Cortex of kidney (tissue), 1 donor: ENCODE measurements at places on chromosomes 13 and 19.

- DNase-seq: no peak
Measured at GRCh38 chr19:13078381-13078780, 24.3 kb downstream of the LYL1 start.

DNA sequence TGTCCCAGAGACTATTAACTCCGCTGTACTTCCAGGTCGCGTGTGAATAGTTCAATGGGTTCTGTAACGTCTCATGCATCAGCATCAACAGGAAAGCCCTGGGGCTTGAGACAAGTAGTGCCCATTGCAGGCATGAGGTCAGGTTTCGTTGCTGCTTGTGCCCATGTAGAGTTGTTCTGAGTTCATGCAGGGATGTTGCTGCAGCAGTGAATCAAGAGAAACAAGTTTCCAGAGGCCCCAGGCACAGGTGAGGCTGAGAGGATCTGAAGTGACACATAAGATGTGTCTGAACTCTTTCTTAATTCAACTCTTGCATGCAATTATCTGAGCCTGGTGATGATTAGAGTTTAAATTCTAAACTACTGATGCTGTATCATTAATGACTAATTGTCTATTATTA lies 8.6 kb upstream of the ZNF283 start:
- no peak for DNase-seq

- DNase-seq: no peak
Measured at GRCh38 chr19:2333807-2334211, 5.3 kb downstream of the SPPL2B start.

GRCh38 chr19:36488118-36488845 lies 1.1 kb downstream of the ZNF566 start:
- no peak for DNase-seq

GRCh38 chr13:51763486-51763885 lies 40.5 kb downstream of the DHRS12 start:
- no peak for DNase-seq

- no peak for DNase-seq
Measured at GRCh38 chr13:93814658-93815057, 588.1 kb downstream of the GPC6 start.

GRCh38 chr19:46913852-46914430 lies 53.1 kb downstream of the ARHGAP35 start:
- no peak for DNase-seq

GRCh38 chr19:7901337-7901736 lies 2.3 kb upstream of the MAP2K7 start:
- DNase-seq: no peak

GRCh38 chr13:60945396-60945795 lies 470.3 kb downstream of the PCDH20 start:
- DNase-seq: no peak

- no peak for DNase-seq
Measured at GRCh38 chr13:110390567-110390966, 83.5 kb downstream of the COL4A2 start.

- no peak for DNase-seq
Measured at GRCh38 chr13:99431927-99432608, 69.2 kb upstream of the TM9SF2 start.

- no peak for DNase-seq
Measured at GRCh38 chr13:30463787-30464495, 1.8 kb downstream of the HMGB1 start.

GRCh38 chr19:35327642-35328041 lies 1.3 kb upstream of the CD22 start:
- no peak for DNase-seq

- DNase-seq: no peak
Measured at GRCh38 chr13:41332829-41333228, 21.8 kb downstream of the NAA16 start.

- DNase-seq: no peak
Measured at GRCh38 chr13:41847216-41847615, 113.7 kb downstream of the VWA8 start.

DNA sequence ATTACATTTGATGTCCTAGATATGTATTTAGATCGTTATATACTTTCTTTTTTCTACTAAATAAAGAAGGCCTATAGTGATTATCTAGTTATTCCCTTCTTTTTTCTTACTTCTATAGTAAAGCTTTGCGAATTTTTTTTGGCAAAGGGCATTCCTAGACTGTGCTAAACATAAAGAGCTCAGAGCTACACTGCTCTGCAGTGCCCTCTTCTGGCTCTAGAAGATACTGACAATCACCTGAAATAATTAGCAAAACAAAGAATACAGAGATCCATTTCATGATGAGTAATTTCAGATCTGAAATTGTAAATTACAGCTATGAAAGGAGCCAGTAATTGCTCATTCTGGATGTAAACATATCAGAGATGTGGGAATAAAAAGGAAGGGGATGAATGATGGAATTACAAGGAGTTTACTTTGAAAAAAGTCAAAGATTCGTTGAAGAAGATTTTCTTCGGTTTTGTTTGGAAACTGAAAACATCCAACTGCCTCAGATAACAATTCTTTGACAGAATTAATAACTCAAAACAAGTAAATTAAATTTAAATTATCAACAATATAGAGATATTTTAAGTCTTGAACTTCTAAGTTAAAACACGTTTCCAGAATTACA lies 288.5 kb downstream of the NALCN start:
- no peak for DNase-seq

DNA sequence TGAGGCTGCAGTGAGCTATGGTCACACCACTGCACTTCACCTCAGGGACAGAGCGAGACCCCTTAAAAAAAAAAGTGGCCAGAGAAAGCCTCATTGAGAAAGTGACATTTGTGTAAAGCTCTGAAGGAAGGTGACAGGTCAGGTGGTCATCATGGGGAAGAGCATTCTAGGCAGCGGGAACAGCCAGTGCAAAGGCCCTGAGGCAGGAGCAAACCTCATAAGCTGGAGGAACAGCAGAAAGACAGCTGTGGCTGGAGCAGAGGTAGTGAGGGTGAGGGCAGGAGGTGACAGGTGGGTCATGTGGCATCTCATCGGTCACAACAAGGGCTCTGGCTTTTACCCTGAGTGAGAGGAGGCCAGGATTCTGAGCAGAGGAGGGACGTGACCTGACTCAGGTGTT lies 64.4 kb downstream of the RYR1 start:
- no peak for DNase-seq

GRCh38 chr13:92460479-92460878 lies 766.1 kb upstream of the GPC6 start:
- DNase-seq: no peak

DNA sequence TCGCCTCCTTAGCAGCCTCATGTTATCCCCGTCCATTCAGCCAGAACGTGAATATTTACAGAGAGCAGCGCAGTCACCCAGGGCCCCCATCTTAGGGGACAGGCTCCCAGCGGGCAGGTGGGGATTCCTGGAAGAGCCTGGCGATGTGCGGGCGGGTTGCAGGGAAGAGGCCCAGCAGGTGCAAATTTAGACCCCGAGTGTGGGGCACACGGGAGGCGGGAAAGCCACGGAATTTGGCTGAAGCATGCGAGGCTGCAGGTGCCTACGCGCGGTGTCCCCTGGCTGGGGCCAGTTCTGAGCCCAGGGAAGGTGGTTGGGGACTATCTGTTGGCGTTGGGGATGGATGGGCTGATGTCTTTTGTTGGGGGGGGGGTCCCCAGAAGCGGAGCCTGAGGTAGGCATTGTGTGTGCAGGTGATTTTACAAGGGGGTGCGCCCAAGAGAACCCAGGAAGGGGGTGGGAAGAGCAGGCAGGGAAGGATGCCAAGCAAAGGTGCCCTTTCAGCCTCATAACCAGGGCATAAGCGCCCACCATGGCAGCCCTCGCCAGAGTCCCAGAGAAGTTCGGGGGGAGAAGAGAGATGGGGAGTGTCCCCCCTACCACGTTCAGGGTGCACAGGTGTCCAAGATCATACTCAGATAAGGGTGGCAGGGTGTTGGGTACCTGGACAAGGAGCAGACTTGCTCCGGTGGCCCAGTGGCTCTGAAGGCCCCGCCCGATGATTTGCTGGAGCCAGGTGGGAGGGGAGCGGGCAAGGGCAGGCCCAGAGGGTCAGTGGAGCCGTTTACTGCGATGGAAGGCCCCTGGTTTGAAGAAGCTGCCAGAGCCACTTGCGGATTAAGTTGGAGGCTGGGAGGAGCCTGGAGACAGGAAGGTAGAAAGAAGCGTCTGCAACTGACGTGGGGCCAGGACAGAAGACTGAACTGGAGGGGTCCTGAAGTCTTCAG lies 1.2 kb downstream of the TPGS1 start:
- no peak for DNase-seq

DNA sequence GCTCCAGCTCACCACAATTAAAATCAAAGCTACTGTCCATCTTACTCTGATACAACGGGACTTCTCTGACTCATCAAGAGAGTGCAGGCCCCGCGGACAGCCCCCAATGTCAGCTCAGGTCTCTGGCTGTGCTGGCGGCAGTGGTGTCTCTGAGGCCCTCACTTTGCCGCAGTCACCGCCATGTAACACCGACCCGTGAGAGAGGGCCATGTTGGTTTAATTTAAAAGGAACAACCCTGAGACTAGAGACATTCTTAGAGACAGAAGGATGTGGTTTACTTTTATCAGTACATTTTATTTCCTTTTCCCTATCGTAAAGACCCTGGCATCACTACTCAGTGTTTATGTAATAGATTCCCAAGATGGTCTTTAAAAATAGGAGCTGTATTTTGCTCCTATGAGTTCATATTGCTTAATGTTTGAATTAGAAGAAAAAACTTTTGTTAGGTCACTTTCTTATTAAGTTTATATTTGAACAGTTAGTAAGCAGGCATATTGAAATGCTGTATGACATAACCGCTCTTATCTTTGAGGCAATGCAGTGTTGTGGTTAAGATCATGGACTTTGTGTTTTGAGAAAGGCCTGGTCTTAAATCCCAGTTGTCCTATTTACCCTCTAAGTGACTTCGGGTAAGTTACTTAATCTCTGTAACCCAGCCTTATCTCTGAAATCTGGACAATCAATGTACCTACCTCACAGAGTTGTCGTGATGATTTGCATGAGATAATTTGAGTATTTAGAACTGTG lies 23.4 kb downstream of the DGKH start:
- no peak for DNase-seq

GRCh38 chr13:28286263-28286662 lies 147.9 kb downstream of the PAN3 start:
- DNase-seq: no peak

DNA sequence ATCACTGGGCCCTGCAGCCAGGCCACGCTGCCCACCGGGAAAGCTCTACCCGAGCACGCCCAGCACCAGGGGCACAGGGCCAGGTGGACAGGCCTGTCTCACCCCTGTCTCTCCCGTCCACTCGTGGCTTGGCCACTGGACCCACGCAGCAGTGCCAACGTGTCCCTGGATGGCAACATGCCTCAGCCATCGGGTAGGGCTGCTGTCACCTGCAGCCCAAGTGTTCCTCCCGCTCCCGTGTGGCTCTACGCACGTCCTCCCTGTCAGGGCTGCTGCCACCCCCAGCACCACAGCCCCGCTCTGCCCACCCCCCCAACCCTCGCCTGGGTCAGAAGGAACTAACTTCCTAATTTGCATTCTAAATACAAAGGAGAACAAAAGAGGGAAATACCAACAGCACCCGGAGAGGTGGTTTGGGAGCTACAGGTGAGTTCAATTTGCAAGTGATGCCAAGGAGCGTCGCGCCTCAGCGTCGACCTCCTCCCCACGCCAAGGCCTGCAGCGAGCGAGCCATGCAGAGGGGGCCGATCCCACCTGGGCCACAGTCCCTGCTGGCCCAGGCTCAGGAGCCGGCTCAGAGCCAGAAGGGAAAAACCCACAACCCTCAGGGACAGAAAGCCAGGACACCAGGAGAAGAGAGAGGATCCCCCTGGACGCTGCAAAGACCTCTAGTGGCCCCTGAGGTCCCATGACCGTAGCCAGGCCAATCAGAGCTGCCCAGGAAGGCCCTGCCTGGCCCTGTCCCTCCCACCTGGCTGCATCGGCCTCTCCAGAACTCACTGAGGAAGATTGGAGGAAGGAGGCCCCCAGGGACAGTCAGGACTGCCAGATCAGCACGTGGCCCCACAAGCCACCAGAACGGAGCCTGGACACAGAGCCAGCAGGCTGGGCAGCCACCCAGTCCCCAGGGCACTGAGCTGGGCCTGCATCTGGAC lies 128.4 kb upstream of the SPACA7 start:
- DNase-seq: no peak

DNA sequence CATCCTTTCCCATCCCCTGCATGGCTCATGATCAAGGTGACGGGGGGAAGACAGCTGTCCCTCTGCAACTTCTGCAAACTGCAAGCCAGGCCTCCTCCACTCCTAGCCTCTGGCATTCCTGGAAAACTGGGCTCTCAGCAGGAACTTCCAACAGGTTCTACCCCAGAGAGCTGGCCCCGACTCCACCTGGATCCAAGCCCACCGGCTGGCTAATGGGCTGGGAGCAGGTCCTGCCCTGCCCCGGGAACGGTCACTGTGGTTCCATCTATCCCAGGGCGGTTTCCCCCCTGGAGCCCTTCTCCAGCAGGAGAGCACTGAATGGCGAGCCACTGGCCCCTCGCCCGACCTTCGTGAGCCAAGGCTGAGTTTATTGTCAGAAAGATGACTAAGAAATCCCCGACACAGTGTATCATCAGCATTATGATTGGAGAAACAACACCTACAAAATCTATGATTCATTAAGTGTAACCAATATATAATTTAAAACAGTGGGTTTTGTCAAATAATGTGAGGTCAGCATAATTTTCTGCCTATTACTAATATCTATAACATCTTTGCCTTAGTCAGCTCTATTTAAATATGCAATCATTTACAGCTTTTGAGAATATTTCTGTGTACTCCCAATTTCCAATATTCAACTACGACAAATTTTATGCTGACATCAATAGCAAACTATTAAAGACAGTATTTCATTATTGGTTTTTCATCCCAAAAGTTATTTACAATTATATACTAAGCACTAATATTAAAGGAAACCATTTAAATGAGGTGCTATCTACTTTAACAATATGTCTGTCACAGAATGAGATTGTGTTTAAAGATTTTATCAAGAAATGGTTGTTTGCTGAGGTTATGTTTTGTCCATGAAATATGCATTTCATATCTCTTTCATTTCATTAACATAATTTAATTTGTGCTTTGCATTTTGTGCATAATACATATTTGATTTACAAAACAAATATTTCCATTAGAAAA lies 133.0 kb downstream of the URI1 start:
- DNase-seq: no peak

DNA sequence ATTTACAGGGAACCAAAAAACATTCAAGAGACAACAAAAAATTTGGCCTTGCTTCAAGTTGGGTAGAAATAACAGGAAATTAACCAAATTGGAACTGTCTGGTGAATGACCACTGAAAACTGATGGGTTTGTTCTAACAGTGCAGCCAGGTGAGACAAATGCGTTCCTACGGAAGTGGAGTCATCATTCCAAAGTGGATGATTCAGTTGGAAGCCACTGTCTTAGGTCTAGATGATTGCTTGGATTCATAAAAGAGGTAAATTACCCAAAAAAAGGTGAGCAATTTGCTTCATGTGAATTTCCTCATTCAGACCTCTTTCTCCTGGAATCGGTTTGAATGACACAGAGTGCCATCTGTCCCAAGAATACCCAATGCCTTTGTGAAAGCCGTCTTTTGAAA lies 87.1 kb upstream of the IPO5 start:
- DNase-seq: no peak

GRCh38 chr13:41917641-41918040 lies 43.3 kb downstream of the VWA8 start:
- no peak for DNase-seq

GRCh38 chr13:24027494-24027893 lies 130.2 kb upstream of the C1QTNF9B start:
- DNase-seq: no peak
